ENCODE measurements at places on chromosomes 3 and 15.

DNA sequence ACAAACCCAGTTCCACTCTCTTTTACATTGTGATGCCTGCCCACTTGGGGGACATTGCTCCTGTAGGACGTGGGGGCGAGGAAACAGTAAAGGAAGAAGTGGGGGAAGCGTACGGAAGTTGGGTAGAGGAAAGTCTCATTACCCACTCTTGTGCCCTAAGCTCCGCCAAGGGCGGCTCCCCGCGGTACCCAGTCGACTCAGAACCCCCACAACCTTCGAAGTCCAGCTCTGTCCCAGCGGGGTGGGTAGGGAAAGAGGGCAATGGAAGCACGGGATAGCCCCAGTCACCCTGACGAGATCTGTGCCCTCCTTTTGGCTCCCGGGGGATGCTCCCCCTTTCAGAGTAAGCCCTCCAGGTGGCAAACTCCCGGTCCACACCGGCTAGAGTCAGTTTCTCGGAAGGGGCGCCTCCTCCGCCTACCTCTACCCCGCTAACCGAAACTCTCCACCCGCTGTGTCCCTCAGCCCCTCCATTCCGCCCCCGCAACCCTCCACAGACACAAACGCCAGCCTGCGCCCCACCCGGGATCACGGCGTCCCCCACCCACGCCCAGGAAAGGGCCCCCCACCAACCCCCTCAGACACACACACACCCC lies 527 bp downstream of the CSNK1G1 start:
- no peak for DNase-seq

- DNase-seq = no peak
These were observed 431.6 kb downstream of the MAGI1 start for GRCh38 chr3:65607101-65607500.

DNA sequence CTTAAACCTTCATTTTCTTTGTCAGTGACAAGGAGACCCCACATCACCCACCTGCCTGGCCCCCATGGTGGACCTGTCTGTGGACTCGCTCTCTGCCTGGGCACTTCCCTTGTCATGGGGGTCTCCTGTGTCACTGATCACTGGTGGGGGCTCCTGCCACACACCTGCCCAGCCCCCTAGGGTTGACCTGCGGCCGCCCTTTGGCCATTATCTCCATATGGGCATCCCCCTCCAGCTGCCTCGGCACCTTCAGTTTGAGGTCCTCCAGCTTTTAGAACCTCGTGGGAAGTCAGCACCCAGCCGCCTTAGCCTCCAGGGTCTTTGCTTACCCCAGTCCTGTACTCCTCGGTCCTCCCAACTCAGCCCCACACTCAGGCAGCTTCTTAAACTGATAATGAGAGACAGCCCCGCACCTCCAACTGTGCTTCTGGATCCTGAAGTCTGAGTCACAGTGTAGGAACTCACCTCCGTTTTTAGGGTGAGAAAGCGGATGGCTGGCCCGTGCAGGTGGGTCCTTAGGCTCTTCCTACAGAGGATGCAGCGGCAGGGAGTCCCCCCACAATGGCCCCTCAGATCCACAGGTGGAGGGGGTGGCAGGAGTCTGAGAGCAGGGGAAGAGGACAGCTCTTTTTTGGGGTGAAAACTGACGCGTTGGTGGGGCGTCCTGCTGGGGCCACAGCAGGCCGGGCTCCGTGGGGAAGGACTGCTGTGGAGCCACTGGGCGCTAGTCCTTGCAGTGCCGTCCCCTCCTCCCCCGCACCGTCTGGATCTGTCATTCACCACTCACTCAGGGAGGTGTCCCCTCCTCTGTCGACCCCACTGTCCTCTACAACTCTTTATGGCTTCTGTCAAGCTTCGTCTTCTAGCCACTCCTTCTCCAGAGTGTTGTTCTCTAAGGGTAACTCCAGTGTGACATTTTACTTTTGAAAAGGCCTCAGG lies 8.7 kb upstream of the PRR23E start:
- DNase-seq = no peak

GRCh38 chr3:76941376-76941775 lies 98.5 kb upstream of the ROBO2 start:
- DNase-seq = peak; percentile 23

- no peak for DNase-seq
These were observed 250.7 kb downstream of the OPA1 start for GRCh38 chr3:193843474-193844301.

GRCh38 chr3:124633524-124633923 lies 96.7 kb upstream of the UMPS start:
- DNase-seq = no peak

DNA sequence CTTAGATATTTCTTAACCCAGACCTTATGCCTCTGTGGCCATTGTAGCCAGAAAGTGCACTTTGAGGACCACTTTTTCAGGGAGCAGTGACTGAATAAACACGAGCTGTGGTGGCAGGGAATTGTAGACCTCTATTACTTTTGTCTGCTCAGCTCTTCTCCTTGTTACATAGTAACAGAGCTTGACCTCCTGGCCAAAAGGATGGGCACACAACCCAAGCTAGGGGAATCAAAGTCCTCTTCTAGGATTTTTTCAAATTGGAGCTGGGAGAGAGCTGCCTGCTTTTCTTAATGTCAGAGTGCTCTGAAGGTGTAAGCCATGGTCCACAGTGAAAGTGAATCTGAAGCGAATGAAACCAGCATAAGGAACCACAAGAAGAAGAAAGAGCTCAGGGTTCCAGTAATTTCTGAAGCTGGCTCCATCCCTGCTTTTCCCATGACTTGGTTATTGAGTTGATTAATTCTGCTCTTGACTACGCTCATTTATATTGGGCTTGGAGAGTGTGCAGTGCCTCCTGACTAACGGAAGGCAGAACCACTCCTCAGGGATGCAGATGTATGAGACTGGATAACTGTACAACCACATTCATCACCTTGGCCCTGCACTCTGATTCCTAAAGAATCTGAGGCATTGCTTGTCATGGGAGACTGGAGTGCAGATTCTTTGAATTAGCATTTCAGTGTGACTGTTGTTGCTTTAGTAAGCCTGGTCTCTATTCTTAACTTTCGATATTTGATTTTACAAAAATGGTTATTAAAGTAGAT lies 60.9 kb downstream of the TLNRD1 start:
- peak; percentile 25 for DNase-seq

GRCh38 chr3:30311781-30312180 lies 294.6 kb upstream of the TGFBR2 start:
- no peak for DNase-seq

GRCh38 chr3:30696403-30696819 lies 90.0 kb downstream of the TGFBR2 start:
- no peak for DNase-seq

GRCh38 chr3:73813291-73813690 lies 188.6 kb upstream of the PDZRN3 start:
- DNase-seq = peak; percentile 63

GRCh38 chr15:74274470-74275038 lies 38.4 kb downstream of the CCDC33 start:
- DNase-seq = no peak

GRCh38 chr15:67062369-67062985 lies 2.9 kb upstream of the SMAD3 start:
- no peak for DNase-seq

DNA sequence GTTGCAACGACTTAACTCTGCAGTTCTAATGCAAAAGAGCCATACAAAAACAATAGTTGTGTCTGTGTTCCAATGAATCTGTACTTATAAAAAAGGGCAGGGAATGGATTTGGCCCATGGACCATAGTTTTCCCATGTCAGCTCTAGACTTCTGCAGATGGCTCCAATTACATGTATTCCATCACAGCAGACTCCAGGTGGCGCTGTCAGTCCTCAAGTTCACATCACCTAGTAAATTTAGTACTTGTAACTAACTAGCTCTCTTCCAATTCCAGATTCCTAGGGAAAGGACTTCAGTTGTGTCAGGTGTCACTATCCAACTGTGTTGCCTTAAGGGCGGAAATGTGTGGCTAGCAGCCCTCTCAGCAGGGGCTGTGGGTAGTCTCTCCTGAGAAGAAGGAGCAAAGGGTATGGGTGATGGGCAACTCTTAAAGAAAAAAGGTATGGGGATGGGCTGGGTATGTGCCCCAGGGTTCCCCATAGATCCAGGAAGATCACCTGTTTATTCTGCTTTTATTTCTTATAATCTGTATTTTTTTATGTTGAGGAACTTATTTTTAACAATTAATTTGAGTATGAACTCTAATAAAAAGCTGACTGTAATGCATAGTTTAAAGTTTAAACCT lies 36.2 kb downstream of the BBS4 start:
- peak; percentile 88 for DNase-seq

DNA sequence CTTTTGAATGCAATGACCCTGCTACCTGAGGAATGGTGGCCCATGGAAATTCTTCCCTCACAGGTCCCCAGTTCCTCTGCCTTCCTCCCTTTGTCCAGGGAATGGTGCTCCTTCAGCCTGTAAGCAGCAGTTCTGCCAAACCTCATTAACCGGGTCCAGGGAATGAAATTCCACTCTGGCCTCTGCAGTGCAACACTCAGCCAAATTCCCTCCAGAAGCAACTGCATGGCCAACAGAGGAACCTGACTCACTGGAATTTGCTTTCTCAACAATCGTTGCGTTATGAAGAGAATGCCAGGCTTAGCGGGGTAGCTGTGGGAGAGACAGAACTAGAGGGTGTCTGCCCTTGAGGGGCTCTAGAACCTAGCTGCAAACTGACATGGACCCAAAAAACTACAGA lies 449.4 kb upstream of the PROK2 start:
- DNase-seq = peak; percentile 76

GRCh38 chr3:141401573-141402475 lies 33.5 kb downstream of the ZBTB38 start:
- DNase-seq = no peak

- DNase-seq = no peak
These were observed 774 bp downstream of the GPR87 start for GRCh38 chr3:151315846-151316245.

DNA sequence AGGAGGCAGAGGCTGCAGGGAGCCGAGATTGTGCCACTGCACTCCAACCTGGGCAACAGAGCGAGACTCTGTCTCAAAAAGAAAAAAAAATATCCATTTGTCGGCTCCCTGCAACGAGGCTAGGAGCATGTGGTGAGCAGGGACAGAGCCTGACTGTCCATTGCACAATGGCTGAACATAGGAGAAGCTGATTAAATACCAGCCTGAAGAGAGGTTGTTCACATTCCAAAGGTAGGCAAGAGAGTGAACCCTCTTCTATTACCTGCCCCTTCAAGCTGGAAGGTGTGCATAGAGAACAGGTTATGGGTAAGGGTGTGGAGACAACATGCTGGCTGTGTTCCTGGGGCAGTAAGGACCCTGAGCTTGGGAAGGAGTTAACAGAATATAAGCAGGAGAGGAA lies 78.7 kb downstream of the DAPK2 start:
- no peak for DNase-seq

DNA sequence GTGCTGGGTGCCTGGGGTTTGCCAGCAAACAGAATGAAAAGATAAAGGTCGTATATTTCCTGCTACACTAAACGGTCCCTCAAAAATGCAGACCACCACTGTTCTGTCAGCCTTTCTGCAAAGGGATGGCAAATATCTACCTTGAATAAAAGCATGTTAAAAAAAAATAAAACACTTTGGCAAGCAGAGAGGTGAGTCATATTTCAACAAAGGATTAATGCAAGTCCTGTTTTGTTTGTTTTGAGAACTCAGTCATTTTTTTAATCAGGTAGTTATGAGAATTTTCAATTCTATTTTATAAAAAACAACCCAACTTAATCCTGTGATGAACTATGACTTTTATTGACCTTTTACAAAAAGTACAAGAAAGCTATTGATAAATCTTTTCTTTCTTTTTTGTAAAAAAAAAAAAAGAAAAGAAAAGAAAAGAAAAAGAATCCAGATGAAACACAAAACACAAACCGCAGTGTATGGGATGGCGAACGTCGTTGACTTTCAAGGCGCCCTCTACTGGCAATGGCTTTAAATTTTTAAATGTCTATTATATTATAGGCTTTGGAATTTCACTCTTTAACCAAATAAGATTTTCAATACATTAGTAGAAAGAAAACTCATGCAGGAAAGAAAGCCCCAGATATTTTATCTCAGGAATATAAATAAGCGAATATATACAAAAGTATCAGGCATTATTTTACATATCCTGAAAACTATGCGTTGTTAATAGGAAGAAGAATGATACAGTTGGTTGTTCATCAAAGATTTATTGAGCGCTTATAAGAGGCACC lies 87.8 kb downstream of the NCEH1 start:
- DNase-seq = peak; percentile 72

DNA sequence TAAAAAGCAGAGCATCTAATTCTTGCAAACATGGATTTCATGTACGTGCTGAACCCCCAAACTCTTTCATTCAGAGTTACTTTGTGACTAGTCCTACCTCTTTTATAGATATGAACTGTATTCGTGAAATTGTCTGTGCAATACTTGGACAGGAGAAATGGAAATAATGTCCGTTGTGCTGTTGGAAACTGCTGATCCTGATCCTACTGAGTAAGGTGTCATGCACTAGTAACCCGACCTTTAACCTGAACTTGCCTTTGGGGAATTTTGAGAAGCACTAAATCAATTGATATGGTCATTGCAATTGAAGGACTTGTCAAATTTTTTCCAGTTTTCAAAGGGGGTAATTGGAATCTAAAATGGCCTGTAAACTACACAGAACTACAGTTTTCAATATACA lies 856.4 kb downstream of the ROBO1 start:
- DNase-seq = no peak

DNA sequence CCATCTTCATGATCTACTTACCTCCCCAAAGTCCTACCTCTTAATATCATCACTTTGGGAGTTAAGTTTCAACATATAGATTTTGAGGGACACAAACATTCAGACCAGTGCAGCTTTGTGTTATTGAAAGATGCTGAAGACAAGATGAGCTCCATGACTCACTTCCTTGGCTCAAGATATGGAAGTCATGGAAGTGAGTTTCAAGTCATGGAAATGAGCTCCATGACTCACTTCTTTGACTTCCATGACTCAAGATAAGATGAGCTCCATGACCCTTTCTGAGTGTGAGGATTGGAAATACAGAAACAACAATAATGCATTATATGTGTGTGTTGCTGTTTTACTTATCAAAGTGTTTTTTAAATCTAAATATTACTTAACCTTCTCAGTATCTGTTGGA lies 170.2 kb upstream of the TPRG1 start:
- DNase-seq = peak; percentile 52

GRCh38 chr3:159763011-159763601 lies 225.5 kb upstream of the IL12A start:
- peak; percentile 84 for DNase-seq

GRCh38 chr3:64743156-64743886 lies 55.5 kb upstream of the ADAMTS9 start:
- DNase-seq = no peak

- DNase-seq = no peak
These were observed 108.4 kb downstream of the PTPRG start for GRCh38 chr3:61669668-61670299.

DNA sequence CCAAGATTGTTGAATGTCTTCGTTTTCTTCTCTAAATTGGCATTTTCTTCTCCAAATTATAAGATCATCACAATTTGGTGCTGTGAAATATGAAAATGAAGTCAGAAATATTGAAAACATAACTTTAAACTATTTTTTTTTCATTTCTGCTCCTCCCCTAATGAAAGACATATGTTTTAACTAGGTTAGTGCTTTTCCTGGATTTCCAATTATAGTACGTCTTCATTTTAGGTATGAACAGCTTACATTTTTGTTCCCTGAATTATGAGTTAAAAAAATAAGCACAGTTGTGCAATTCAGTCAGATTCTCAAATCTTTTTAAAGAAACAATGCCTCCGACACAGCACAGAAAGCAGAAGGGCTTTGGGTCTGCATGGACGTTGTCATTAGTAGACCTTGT lies 83.5 kb upstream of the CFAP20DC start:
- DNase-seq = peak; percentile 43

GRCh38 chr15:48802257-48802656 lies 8.6 kb downstream of the CEP152 start:
- DNase-seq = no peak

- DNase-seq = peak; percentile 68
These were observed 405.8 kb downstream of the IGSF11 start for GRCh38 chr3:118628704-118629341.
